ENCODE measurements at places on chromosomes 1 and 21.

GRCh38 chr1:179924268-179924667 is 30.3 kb upstream of the CEP350 start:
- no peak for DNase-seq

- no peak for DNase-seq
Observed at GRCh38 chr1:94032637-94033036, 88.3 kb downstream of the ABCA4 start.

DNA sequence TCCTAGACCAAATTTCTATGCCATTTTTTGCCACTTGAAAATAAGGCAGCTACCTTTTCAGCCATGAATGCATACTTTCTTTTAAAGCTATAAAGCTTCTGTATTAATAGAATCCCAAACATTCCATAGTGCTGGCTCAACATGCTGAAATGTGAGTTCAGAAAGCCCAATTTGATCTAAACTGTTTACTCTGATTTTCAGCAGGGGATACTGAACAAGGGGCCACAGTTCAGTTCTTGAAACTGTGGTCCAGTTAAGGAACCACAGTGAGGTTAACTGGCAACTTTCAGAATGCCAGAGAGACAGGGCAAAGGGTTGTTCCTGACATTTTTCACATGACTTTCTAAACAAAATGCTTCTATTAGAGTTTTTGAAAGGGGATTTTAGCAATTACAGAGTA is 85.7 kb upstream of the COL11A1 start:
- no peak for DNase-seq

DNA sequence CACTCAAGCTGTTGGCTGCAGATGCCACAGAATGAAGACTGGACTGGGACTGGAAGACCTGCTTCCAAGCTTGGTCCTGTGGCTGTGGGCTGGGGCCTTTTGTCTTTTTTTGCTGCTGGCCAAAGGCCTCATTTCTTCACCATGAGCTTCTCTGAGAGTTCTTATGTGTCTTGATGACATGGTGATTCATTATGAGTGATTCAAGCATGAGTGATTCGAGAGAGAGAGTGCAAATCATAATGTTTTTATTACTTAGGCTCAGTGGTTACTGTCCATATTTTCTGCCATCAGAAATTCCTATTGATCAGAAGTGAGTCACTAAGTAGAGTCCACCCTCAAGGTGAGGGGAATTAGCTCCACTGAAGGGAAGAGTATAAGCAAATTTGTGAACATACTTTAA is 94.0 kb downstream of the PCP4 start:
- DNase-seq, result no peak

DNA sequence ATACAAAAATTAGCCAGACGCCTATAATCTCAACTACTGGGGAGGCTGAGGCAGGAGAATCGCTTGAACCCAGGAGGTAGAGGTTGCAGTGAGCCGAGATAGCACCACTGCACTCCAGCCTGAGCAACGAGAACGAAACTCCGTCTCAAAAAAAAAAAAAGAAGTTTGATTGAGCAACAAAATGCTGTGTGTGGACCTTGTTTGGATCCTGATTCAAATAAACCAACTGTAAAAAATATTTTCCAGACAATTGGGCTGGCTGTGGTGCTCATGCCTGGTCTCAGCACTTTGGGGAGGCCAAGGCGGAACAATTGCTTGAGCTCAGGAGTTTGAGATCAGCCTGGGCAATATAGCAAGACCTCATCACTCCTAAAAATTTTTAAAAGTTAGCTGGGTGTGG is 16.8 kb downstream of the PTAFR start:
- DNase-seq, result no peak

DNA sequence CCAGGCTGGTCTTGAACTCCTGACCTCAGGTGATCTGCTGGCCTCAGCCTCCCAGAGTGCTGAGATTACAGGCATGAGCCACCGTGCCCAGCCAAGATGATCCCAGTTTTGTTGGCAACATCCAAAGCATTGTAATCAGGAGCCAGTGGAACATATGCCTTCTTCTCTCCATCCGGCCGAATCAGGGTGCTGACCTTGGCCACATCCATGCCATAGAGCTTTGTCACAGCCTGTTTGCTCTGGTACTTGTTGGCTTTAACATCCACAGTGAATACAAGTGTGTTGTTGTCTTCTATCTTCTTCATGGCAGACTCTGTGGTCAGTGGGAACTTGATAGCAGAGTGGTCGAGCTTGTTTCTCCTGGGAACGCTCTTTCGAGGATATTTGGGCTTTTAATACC is 17.1 kb downstream of the TNFRSF8 start:
- DNase-seq, result no peak

DNA sequence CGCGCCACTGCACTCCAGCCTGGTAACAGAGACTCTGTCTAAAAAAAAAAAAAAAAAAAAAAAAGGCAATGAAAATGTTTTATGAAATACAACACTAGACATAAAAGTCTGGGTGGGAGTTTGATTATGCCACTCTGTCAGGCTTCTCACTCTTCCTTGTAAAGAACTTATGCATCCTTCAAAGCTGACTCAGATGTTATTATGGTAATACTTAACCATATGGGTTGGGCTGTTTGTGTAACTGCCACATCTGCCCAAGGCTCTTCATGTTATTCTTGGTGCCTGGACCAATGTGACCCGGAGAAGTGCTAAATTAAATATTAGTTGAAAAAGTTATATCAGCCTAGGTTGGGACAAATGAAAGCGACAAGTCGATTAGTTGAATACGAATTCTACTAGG is 23.8 kb downstream of the FAM89A start:
- DNase-seq, result no peak

All from HL-60 (cell line).